ENCODE measurements at places on chromosomes 5 and 9.

DNA sequence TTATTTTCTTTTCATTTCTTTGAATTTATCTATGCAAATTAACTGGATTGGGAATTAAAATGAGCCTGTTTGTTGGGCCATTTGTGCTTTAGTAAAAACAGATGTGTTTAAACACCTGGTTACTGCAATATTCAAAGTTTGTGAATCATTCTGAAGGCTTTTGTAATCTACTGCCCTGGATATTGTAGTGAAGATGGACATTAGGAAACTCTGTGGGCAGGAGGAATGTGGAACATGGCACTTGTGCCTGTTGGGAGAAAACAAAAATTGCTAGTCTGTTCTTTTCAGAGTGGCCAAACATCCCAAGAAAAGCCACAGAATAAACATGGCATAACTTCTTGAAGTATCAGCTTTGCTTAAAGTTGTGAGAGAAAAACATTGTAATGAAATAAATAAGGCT lies 40.8 kb downstream of the CHSY3 start:
- no peak overlapping the region for H3K27ac ChIP-seq
- no peak overlapping the region for H3K4me3 ChIP-seq
- no peak for DNase-seq
- H3K27me3 ChIP-seq: no peaks in the 10 kb centered on the region

DNA sequence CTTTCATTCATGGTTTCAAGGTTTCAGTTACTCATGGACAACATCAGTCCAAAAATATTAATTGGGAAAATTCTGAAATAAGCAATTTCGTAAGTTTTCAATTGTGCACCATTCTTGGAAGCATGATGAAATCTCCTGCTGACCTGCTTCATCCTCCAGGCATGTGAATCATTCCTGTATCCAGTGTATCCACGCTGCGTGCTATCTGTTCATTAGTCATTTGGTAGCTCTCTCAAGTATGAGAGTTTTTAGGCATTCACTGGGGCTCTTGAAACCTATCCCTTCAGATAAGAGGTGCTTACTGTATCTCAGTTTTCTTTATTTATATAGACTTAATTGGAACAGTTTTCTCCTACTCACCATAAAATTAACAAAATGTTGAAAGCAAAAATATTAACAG lies 293.0 kb downstream of the CDH12 start:
- H3K4me3 ChIP-seq: no peak overlapping the region
- H3K27me3 ChIP-seq: no peaks in the 10 kb centered on the region
- H3K4me1 ChIP-seq: no peaks in the 10 kb centered on the region
- H3K27ac ChIP-seq: no peak overlapping the region

GRCh38 chr5:107563959-107564544 lies 106.7 kb downstream of the EFNA5 start:
- no peak overlapping the region for H3K27ac ChIP-seq
- DNase-seq: no peak
- H3K27me3 ChIP-seq: no peaks in the 10 kb centered on the region
- peaks cover 41% of the 10 kb centered on the region for H3K4me1 ChIP-seq
- H3K4me3 ChIP-seq: no peak overlapping the region

DNA sequence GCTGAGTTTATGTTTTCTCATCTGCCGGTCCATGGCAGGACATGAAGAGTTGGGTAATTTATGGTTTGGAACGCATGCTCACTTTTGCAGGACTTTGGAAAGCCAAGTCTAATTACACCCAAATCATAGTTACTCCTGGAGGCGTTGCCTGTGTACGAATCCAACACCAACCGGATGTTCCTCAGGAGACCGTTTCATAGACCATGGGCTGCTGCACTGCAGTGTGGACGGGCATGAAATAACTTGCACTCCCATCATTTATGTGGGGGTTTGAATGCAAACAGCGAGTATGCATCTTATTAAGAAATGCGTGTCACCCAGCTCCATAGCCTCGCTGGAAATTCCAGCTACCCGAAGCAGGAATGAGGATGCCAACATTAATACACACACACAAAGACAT lies 96.1 kb upstream of the IRX2 start:
- H3K4me3 ChIP-seq: no peak overlapping the region
- DNase-seq: no peak
- no peaks in the 10 kb centered on the region for H3K4me1 ChIP-seq

DNA sequence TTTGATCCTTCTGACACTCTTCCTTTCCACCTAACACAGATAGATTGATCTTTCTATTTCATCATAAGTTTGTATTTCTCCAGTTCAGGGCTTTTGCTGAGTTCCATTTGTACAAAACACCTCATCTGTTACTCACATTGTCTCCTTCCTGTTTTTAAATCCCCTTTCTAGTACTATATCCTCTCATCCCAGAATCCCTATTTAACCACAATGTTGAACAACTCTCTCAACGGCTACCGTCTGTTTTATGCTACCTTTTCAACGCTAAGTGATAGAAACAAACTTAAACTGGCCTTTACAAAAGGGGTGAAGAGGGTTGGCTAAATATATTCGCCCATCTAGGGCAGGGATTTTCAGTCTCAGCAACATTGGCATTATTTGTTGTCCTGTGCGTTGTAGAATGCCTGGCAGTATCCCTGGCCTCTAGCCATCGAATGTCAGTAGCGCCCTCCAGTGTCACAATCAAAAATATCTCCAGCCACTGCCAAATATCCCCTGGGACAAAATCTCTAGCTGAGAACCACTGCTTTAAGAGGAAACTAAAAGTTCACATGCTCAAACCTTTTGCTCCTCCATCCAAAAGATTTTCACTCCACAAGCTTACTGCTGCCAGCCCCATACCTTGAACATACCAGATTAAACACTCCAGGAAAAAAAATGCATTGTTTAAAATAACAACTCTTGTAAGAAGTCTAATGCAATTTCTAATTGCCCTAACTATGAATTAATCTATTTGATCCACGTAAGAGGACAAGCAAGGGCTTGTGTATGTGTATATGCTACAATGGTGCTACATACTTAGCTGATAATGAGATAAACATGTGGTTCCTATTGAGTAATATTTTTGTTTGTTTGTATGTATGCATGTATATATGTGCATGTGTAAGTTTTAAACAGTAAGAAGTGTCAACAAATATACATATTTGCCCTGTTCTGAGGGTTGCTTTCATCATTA lies 344.0 kb downstream of the PTPRD start:
- no peaks in the 10 kb centered on the region for H3K36me3 ChIP-seq
- no peak overlapping the region for H3K4me3 ChIP-seq
- H3K27me3 ChIP-seq: no peaks in the 10 kb centered on the region
- H3K27ac ChIP-seq: no peak overlapping the region
- no peak for DNase-seq

DNA sequence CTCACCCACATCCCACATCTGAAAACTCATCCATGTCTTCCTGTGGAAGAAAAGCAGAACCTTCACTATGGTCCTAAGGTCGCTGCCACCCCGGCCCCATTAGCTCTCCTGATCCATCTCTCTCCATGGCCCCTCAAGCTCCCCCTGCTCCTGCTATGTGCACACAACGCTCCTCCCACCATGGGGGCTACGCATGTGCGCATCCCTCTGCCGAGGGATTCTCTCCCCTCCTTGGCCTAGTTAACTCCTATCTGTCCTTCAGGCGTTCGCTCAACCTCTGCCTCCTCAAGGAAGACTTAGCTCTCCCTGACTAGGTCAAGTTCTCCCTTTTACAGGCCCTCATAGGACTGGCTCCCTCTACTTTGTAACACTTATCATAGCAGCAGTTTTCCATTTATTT lies 9.8 kb downstream of the AKNA start:
- H3K27ac ChIP-seq: no peak overlapping the region
- peaks cover 58% of the 10 kb centered on the region for H3K4me1 ChIP-seq
- H3K27me3 ChIP-seq: no peaks in the 10 kb centered on the region
- no peak overlapping the region for H3K4me3 ChIP-seq
- DNase-seq: no peak

- peaks cover 37% of the 10 kb centered on the region for H3K4me1 ChIP-seq
- DNase-seq: no peak
Observed at GRCh38 chr9:121550569-121551512, 51.2 kb upstream of the GGTA1 start.

GRCh38 chr5:174431504-174431903 lies 292.9 kb upstream of the MSX2 start:
- no peak for DNase-seq
- H3K36me3 ChIP-seq: no peaks in the 10 kb centered on the region
- no peak overlapping the region for H3K4me3 ChIP-seq
- peaks cover 89% of the 10 kb centered on the region for H3K27me3 ChIP-seq
- peaks cover 12% of the 10 kb centered on the region for H3K4me1 ChIP-seq

DNA sequence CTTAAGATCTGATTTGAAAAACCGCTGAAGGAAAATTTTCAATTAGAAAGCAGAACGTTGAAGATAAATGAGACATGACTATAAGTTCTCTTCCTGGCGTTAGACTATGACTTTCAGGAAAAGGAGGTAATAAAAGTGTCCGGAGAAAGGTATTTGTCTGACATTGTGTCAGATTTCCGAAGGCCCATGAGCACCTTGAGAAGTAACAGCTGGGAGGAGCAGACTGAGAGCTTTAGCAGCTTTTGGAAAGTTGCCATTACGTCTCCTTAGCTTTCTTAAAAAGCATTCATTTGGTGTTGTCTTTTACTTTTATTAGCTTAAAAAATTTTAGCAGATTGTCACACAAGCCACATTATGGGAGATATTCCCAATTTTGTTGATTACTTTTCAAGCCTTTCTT lies 363.5 kb downstream of the NDUFS4 start:
- H3K27ac ChIP-seq: no peak overlapping the region
- H3K36me3 ChIP-seq: no peaks in the 10 kb centered on the region
- H3K4me1 ChIP-seq: no peaks in the 10 kb centered on the region
- no peak overlapping the region for H3K4me3 ChIP-seq
- no peak for DNase-seq

GRCh38 chr9:24413651-24414050 lies 132.0 kb downstream of the IZUMO3 start:
- no peak overlapping the region for H3K4me3 ChIP-seq
- no peaks in the 10 kb centered on the region for H3K27me3 ChIP-seq
- no peaks in the 10 kb centered on the region for H3K36me3 ChIP-seq
- H3K4me1 ChIP-seq: no peaks in the 10 kb centered on the region

GRCh38 chr5:51686622-51687021 lies 303.4 kb downstream of the ISL1 start:
- no peak for DNase-seq
- no peak overlapping the region for H3K27ac ChIP-seq
- H3K27me3 ChIP-seq: no peaks in the 10 kb centered on the region
- H3K4me3 ChIP-seq: no peak overlapping the region
- no peaks in the 10 kb centered on the region for H3K36me3 ChIP-seq

DNA sequence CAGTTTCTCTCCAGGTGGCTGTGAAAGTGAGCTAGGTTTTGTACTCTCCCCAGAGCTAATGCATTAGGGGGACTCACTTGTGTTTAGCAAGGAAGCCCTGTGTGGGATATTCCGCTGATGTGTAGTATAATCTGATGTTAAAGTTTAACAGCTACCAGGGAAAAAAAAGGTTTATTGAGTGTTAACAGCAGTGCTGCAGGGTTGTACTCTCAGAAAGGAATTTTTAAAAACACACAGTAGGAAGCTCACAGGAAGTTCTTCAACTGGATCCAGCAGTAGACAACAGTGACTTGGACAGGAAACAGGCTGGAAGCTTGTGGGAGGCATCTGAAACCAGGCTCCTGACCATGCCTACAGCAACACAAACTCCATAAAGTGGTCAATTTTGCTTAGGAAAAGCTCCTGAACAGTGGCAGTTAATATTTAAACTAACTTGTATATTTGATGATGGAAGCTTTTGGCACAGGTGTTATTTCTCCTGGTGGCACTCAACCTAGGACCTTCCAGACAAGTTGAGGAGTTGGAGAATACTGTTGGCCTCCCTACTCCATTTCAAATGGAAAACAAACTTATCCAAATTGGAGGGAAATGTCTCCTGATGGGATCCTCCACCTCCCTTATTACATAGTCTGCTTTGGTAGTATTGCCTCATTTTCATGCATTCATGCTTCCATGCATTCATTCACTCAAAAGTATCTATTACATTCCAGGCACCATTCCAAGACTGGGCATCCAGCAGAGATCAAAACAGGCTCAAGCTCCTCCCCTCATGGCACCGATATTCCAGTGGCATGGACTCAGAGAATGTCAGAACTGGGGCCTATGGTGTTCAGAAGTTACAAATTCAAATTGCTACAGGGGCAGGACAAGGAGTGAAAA lies 54.7 kb downstream of the FOXD1 start:
- H3K27ac ChIP-seq: no peak overlapping the region
- no peaks in the 10 kb centered on the region for H3K36me3 ChIP-seq
- no peak overlapping the region for H3K4me3 ChIP-seq
- DNase-seq: no peak
- H3K27me3 ChIP-seq: no peaks in the 10 kb centered on the region
- H3K4me1 ChIP-seq: no peaks in the 10 kb centered on the region

DNA sequence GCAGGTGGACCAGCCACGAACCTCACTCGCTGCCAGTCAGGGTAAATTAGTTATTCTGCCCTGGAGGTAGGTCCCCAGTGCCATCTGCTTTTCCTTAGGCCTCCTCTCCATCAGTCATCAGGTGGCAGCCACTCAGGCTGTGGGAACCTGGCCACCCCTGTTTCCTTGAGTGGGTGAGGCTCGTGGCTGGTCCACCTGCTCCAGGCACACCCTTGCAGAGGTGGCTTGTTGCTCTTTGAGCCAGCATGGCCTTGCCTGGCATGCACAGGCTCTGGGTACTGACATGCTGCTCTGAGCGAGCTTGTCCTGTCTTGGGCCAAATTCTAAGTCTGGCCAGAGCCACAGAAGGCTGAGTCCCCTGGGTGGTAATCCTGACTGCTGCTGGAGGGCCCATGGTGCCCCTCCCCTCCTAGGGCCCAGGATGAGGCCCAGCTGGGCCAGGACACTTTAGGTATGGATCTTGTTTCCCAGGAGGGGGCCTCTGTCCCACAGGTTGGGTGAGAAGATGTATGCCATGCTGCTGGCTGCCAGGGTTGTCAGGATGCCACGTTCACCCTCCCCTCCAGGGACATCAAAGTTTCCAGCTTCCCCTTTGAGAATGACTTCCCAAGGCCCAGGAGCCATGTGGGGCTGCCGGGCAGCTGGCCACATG lies 17.0 kb upstream of the ZNF484 start:
- H3K36me3 ChIP-seq: no peaks in the 10 kb centered on the region
- no peak overlapping the region for H3K4me3 ChIP-seq
- no peaks in the 10 kb centered on the region for H3K4me1 ChIP-seq
- H3K27me3 ChIP-seq: no peaks in the 10 kb centered on the region
- no peak for DNase-seq
- no peak overlapping the region for H3K27ac ChIP-seq
